ENCODE measurements at places on chromosomes 7 and 10.

- DNase-seq, result no peak
Measured at GRCh38 chr7:47370461-47371042, 211.4 kb downstream of the TNS3 start.

DNA sequence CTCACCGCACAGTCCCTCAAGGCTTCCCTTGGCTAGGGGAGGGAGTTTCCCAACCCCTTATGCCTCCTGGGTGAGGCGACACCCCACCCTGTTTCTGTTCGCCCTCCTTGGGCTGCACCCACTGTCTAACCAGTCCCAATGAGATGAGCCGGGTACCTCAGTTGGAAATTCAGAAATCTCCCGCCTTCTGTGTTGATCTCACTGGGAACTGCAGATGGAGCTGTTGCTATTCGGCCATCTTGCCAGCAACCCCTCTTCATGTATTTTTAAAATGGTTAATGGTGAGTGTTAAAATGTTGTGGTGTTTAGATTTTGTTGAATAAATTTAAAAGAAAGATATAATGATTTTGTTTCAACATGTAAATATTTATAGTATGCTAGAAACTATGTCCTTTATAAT is 22.0 kb downstream of the UMAD1 start:
- no peak for DNase-seq

- no peak for DNase-seq
Measured at GRCh38 chr7:100540073-100540723, 1.2 kb downstream of the AGFG2 start.

DNA sequence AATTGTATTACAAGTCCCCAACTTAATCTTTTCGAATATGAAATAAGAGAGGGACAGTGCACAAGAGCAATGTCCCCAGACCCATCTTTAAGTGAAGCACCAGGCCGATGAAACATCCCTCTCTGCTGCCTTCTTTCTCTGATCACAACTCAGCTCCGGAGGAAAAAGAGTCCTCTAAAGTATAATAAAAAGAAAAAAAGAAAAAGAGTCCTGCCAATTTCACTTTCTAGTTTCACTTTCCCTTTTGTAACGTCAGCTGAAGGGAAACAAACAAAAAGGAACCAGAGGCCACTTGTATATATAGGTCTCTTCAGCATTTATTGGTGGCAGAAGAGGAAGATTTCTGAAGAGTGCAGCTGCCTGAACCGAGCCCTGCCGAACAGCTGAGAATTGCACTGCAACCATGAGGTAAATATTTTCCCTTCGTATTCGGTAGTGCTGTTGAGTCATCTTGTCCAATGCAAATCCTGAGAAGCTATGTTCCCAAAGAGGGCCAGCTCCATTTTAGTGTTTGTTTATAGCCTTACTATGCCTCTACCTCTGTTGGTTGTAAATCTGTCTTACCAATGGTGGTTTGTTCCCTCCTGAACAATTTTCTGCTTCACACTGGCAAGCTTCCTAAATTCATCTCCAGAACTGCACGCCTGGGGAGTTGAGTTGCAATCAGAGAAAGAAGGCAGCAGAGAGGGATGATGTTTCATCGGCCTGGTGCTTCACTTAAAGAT is at the start of gene IFIT2:
Gene IFIT2, plus strand, starts transcription at position 326 of the 725 bp plus-strand sequence. Its CDS starts 78 bp downstream, at position 404.
- no peak for DNase-seq

DNA sequence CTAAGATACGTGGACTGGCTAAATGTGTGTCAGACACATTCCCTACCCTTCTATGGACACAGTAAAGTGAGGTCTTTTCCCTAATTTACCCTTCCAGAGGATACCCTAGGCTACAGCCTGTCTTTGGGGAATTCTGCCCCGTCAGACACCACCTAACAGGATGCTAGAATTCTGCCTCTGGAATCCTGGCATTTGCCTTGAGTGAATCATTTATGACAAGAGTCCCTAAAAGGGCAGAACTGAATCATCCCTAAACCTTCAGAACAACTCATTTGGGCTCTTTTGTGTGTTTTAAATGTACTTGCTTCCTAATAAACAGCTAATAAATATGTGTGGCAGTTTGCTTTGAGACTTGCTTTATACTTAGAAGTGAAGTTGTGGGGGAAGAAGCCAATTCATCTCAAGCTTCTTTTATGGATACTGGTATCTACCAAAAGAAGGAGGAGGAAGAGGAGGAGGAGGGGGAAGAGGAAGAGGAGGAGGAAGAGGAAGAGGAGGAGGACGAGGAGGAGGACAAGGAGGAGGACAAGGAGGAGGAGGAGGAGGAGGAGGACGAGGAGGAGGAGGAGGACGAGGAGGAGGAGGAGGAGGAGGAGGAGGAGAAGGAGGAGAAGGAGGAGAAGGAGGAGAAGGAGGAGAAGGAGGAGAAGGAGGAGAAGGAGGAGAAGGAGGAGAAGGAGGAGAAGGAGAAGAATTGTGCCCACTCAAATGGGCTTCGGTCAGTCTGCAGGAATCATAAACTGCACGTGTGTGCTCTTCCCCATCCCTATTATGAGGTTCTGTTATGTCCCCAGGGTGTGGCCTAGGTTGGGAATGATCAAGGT is 27.1 kb downstream of the PARP12 start:
- no peak for DNase-seq

GRCh38 chr7:29998489-29998888 is 8.9 kb upstream of the SCRN1 start:
- DNase-seq, result no peak

DNA sequence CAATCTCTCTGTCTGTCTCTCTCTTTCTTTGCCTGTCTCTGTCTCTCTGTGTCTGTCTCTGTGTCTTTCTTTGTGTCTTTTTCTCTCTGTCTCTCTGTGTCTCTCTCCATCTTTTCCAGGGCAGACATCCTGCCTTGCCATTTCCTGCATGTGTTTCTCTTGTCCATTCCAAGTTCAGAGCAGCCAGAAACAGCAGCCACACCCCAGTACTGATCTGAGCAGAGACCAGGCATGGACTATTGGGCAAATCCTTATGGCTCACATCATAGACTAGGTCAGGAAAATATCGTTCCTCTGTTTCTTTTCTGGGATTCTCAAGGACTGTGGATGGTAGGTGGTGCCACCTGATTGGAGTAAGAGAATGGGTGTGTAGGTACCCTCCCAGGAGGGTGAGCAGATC is 95.8 kb downstream of the RAMP3 start:
- no peak for DNase-seq

- no peak for DNase-seq
Measured at GRCh38 chr7:31958226-31958625, 112.0 kb downstream of the PDE1C start.

- DNase-seq, result no peak
Measured at GRCh38 chr10:79131836-79132631, 63.3 kb downstream of the ZMIZ1 start.

- DNase-seq, result no peak
Measured at GRCh38 chr10:85012305-85012704, 683.9 kb downstream of the CCSER2 start.

DNA sequence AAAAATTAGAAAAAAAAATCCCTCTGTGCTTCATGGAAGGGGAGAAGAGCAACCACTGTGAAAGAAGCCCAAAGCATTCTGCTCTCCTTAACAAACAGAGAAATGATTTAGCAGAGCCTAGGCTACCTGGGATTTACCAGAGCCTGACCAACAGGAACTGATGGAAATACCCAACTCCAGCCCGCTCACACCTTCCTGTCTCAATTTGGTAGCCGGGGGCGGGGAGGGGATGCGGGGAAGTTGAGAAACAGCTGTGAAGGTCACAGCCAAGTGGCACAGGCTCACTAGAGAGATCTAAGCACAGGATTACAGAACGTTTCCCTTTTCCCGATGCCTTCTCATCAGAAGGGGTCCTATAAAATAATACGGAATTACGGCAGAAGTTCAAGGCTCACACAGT is 17.6 kb downstream of the RSU1 start:
- no peak for DNase-seq

DNA sequence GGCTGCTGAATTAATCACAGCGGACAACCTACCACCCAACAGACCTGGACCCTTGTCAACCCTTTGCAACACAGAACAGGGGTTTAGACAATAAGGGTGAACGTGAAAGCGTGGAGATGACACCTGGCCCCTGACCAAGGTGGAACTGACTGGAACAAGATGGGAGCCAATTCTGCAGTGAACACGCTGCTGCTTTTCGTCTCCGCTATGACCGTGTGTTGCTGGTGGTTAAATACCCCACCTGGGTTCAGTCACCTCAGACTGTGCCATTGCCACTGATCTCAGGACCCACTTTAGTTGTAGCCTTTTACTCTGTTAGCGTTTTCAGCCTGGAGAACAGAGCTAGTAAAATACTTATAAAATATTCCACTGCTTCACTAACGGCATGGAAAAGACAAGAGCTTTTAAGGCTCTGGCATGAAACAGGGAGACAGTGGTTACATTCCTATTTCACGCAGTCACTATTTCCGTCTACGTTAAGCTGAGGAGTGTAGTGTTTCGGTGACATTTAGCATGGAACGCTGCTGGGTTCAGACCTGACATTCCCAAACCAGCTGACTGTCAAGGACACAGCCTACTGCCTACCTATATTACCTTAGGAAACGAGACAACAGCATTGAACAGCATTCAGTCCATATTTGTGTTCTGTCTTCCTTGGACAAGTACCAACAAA is 119.5 kb upstream of the PRSS1 start:
- DNase-seq, result no peak

DNA sequence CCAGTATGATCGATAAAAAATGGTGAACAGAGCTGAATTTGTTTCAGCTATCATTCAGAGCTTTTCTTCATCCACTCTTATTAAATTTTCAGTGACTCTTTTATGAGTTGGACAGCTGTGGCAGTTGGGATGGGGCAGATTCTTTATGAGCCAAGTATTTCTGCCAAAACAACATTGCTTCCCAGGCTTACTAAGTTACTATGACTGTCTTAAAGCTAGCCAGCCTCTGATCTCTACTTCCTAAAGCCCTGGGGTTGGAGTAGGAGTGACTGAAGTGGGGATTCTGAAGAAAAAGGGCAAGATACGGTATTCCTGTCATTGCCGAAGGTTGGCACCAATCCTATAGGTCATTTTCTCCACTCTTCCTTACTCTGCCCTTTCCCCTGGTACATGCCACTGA is 12.7 kb downstream of the RPP30 start:
- no peak for DNase-seq

DNA sequence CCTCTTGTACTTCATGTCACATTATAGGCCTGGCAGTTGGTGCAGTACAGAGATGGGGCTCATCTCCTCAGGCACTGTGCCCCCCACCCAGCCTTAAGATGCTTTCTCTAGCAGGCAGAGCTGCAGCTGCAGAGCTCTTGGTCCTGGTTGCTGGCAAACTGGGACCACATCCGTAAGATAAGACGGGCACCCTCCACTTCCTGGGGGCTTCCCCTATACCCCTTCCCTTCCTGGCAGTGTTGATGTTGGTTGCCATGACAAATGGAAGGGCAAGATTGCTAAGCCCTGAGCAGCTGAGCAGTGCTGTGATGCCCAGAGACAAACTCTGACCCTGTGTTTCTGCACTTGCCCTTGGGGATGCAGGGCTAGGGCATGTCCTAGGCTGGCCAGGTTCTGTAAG is 103.4 kb upstream of the ANLN start:
- DNase-seq, result no peak

GRCh38 chr7:129169171-129169671 is 19.2 kb upstream of the SMO start:
- no peak for DNase-seq

DNA sequence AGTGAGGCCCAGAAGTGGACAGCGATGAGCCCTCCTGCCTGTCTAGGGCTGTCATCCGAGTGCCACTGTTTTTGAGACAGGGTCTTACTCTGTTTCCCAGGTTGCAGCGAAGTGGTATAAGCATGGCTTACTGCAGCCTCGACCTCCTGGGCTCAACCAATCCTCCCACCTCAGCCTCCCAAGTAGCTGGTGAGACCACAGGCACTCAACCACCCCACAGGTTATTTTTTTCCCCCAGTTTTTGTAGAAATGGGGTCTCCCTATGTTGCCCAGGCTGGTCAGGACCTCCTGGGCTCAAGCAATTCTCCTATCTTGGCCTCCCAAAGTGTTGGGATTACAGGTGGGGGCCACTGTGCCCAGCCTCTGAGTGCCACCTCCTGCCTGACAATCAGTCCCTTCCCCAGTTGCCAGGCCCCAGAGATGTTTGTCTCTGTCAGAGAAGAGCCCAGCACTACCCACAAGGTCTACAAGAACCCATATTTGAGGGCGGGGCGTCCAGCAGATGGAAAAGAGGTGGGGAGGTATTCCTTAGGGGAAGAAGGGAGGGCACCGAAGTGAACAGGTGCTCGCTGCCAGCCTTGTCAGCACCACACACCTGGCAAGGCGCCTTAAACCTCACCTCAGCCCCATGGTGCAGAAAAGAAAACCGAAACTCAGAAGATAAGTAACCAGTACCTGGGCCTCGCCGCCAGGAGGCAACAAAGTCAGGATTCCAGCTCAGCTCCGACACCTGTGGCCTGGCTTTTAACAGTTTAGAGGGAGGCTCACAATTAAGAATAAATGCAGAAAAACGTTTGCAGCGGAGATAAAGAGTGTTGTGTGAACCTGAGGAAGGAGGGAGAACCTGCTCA is 77.4 kb upstream of the ANLN start:
- no peak for DNase-seq

DNA sequence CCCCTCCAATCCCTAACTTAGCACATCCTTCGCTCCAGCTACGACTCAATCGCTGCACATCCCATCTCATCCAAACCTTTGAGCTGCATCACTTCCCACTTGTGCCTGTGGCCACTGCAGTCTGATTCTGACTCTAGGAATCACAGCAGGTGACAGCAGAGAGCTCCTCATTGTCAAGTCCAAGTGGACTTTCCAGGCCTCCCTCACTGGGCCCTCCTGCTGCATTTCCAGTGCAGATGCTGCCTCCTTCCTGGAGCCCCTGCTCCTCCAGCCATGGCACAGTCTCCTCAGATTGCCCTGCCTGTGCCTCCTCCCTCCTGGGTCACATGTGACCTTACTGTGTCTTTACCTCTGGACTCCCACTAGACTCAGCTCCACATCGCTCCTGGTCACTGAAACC is 157.3 kb downstream of the USP6NL start:
- no peak for DNase-seq

GRCh38 chr7:105521027-105521716 is 899 bp downstream of the PUS7 start:
- DNase-seq, result peak; percentile 90

DNA sequence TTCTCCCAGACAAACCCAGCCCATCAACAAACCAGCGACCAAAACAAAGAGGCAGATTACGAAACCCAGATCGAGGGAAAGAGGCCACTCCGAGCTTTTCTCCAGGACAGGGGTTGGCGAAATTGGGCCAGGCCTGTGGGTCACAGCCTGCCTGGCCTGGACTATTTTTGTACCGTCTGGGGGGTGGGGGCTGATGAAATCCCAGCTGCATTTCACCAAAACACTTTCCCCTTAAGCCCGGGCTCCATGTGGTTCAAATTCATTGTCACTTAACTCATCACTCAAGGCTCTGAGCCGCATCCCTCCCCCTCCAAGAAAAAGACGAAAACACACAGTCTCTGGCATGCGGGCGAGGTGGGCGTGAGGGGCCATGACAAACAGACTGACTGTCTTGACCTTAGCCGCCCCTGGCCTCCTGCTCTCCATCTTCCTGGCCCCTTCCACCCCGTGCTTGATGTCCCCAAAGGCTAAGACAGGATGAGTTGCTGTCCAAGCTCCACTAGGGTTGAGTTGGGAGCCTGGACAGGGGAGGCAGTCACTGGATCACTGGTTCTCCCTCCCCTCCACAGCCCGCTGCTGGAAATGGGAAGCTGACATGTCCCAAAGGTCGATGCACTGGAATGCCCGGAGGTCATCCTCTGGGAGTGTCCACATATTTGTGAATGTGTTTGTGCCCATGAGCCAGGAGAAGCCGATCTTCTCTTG is 19.2 kb downstream of the TMEM270 start:
- no peak for DNase-seq

- DNase-seq, result no peak
Measured at GRCh38 chr7:88344956-88345832, 38.5 kb upstream of the STEAP4 start.

GRCh38 chr7:56062382-56062781 is 1.7 kb upstream of the SUMF2 start:
- DNase-seq, result no peak

GRCh38 chr10:3225561-3225960 is 53.0 kb upstream of the PITRM1 start:
- DNase-seq, result no peak
